Activated CD4-positive, CD25-positive, alpha-beta regulatory T cell treated with anti-CD3 and anti-CD28 coated beads, Interleukin-2, amount 50 U/mL, for 16 hours (primary cell): ENCODE measurements at places on chromosomes 1 and 21.

DNA sequence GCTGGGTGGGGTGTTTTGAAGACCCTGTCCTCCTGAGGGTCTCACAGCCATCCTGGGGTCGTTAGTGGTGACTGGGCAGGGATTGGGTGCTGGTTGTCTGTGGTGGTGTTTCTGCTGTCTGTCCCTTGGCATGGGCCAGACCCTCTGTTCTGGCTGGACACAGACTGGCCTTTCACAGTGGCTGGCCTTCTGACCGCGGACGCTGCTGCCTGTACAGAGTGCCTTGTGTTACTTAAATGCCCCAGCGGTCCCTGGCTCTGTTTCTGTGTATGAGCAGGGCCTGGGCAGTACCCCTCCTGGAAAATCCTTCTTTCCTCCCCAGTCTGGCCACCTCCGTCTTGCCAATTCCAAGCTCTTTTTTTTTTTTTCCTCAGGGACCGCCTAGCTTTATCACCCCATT, 50.9 kb downstream of the SH3BGR start:
- DNase-seq = no peak

DNA sequence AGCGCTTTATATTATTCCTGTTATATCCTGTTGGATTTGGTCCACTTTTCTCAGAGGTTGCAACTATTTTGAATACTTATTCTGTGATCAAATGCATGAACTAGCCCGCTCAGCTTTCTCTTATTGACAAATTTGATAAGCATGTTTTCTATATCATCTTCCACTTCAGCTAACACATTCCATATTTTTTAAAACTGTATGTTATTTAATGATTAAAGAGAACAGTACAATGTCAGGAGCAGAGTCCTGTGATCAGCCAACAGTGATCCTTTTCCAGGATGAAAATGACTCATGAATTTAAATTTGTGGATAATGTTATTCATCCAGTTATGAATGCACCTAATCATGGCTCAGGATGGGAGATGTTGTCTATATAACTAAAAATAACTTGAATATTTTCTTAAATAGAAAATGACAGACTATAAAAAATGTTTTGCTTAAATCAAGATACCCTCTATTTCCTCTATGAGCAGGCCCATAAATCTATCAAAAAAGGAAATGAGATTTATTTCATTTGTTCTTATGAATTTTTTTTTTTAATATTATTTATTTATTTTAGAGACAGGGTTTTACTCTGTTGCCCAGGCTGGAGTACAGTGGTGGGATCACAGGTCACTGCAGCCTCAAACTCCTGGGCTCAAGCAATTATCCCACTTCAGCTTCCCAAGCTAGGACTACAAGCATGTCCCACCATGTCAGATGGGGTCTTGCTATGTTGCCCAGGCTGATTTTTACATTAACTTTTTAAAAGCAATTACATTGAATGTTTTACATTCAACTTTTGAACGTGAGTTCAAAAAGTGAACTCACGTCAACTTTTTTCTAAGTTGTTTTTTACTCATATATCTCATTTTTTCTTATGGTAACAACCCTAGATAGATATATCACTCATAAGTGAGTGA, 12.5 kb downstream of the BPNT1 start:
- no peak for DNase-seq

DNA sequence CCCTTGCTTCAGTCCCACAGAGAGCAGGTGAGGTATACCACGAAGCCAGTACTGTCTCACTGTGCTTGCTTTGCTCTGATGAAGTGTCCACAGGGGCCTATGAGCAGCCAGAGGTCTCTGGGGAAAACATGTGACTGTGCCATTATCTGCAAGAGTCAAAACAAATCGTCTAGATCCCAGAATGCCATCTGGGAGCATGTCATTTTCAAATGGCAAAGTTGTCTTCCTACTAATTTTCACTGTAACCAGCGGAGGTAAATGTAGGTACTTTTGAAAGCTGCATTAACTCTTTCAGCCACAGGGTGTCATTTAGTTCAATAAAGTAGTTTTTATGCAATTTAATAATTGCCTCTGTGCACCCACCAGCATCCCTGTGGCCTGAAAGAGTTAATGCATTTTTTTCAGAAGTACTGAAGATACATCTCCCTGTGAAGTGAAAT, 173.6 kb upstream of the SGIP1 start:
- DNase-seq = no peak

- no peak for DNase-seq
These were observed 89.5 kb downstream of the FNBP1L start for GRCh38 chr1:93537396-93537795.

GRCh38 chr1:228452194-228453021, 34.8 kb upstream of the RNF187 start:
- no peak for DNase-seq

- no peak for DNase-seq
These were observed 105.6 kb upstream of the SLC44A3 start for GRCh38 chr1:94714552-94714951.

DNA sequence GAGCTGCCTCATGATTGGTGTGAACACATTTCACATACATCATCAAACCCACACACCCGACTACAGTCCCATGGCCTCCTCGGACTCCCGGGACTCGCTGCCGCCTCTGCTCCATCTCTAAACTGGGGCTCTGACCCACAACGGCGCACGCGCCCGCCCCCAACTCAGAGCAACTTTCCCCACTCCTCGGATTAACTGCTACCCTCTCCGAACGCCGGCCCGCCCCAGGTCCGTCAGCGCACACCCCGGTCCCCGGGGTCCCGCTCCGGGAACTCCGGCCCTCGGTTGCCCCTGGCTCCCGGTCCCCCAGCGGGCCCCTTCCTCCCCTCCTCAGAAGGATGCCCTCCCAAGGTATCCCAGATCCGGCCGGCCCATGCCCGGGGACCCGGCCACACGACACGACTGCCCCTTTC, 740 bp downstream of the DSTYK start:
- DNase-seq = no peak

- DNase-seq = no peak
These were observed 776 bp upstream of the TNFRSF9 start for GRCh38 chr1:7941437-7941793.

DNA sequence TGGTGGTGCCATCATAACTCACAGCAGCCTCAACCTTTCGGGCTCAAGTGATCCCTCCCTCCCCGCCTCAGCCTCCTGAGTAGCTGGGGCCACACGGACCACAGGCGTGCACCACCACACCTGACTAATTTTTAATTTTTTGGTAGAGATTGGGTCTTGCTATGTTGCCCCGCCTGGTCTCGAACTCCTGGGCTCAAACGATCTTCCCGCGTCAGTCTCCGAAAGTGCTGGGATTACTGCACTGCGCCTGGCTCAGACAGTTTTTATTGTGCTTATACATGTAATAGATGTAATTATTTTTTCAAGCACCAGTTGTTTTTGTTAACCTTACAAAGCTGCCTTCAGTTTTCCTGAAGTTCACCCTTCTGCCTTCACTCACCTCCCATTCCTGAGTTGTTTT, 38.0 kb upstream of the HMGN1 start:
- DNase-seq = no peak

- DNase-seq = no peak
These were observed 49.9 kb upstream of the CLIC4 start for GRCh38 chr1:24695202-24695974.

DNA sequence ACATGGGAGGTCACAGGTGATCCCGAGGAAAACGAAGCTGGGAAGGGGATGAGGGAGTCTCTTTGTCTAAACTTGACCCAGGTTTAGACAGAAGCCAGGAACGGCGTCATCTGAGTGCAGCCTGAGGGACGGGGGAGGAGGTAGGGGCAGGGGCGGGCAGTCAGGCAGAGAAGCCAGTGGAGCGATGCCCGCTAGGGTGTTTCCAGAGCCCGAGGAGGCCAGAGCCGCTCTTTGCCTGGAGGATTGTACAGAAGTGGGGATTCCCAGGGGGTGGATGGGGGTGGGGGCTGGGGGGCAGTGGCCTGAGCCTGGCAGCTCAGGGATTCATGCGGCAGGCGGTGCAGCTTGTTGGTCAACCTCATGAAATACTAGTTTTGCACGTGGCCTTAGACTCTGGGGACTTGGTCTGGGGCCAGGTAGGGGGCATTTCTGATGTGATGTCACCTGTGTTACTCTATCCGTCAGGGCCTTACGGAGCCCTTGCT, 58.4 kb downstream of the VPS26C start:
- no peak for DNase-seq

DNA sequence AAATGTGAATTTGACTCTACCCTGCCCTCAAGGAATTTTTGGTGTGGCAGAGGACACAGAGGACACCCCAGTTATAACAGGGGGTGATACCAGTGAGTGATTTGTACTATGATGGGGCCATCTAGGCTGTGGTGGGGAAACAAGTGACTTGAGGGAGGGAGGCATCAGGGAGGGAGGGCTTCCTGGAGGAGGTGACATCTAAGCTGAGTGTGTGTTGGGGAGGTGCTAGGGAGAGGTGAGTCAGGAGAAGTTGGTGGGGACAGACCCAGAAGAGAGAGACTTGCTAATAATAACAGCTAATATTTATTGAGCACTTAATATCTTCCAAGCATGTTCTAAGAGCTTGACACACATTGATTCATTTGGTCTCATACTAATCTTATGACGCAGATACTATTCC, 19.9 kb upstream of the TTC4 start:
- no peak for DNase-seq

- DNase-seq = no peak
These were observed 41.7 kb upstream of the ANGPTL1 start for GRCh38 chr1:178912597-178912996.

- no peak for DNase-seq
These were observed 8.3 kb downstream of the AURKAIP1 start for GRCh38 chr1:1366699-1367066.

GRCh38 chr1:174964972-174965361, 34.8 kb upstream of the CACYBP start:
- DNase-seq = no peak

- no peak for DNase-seq
These were observed 161.1 kb downstream of the PIGK start for GRCh38 chr1:77057994-77058585.

DNA sequence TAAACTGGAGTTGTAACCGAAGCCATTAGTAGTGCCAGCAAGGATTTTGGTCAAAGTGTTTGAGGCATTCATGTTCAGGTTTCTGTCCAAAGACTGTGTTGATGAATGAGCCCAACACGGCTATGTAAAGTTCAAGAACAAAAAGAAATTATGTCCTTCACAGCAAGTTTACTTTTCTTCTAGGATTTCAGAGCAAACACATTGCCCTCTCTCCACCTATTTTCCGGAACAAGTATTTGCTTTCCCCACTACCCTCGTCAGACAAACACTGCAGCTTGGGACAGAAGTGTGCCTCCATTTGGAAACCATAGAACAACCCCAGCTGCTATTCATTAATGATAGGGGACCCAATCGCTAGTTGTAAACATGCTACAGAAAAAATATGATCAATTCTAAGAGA, 151.4 kb upstream of the C1orf105 start:
- no peak for DNase-seq

GRCh38 chr1:235403593-235403992, 36.4 kb downstream of the TBCE start:
- DNase-seq = no peak

GRCh38 chr1:179190861-179191260, 38.6 kb downstream of the ABL2 start:
- no peak for DNase-seq

DNA sequence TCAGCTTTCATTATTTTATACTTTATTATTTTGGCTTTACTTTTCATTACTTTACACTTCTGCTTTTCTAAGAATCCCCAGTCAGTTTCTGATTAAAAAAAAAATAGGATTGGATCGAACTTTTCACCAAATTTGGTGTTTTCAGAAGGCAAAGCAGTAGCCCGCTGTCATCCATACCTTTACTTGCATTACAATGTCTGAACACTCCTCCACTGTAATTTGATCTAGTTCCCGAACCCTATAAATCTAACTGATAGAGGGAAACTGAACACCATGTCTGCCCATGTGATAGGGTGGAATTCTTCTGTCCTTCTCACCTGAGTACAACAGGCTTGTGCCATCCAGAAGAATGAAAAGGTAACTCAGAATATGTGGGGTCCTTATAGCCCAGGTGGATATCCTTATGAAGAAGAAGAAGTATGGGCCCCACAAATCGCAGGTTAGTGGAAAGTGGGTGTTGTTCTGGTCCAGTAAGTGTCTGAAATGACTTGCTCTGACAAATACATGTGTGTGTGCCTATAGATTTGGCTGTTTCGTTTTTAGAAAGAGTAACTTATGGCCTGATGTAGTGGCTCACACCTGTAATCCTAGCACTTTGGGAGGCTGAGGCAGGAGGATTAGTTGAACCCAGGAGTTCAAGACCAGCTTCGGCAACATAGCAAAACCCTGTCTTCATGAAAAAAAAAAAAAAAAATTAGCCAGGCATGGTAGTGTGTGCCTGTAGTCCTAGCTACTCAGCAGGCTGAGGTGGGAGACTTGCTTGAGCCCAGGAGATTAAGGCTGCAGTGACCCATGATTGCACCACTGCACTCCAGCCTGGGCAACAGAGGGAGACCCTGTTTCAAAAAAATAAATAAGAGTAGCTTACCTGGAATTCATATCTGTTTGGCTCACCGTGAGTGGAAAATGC, 26.6 kb upstream of the CDC14A start:
- DNase-seq = no peak

- DNase-seq = no peak
These were observed 53.4 kb upstream of the IFFO2 start for GRCh38 chr1:19009882-19010321.

GRCh38 chr1:161747801-161748200, 1.8 kb upstream of the DUSP12 start:
- DNase-seq = no peak

- DNase-seq = no peak
These were observed 838 bp downstream of the TTC34 start for GRCh38 chr1:2800664-2801045.

DNA sequence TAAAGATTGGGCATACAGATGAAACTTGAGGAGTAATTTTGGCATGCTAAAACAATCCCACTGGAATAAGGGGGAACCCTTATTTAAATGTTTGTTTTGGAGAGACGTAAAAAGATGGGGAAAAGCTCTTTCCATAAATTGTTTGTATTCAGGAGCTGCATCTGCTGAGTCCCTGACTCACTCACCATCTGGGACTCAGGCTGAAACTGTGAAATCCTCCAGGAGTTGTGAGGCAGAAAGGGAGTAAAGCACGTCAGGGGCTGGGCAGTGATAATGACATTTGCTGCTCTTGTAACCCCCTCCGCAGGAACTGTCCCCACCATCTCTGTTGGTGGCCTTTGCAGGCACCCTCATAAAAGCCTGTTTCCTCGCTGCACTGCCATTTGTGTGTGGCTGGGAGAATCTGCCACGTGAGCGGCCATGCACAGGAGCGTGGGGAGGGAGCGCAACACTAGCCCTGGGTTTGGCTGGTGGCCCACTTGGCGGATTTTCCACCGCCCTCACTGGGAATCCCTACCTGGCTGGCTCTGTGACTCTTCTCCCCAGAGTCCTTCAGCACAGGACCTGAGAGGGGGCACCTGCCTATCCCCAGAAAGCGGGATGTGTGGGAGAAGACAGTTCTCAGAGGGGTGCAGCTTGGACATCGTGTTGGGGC, 45.3 kb downstream of the ZSCAN20 start:
- no peak for DNase-seq

- no peak for DNase-seq
These were observed 60.0 kb downstream of the TCP10L start for GRCh38 chr21:32525282-32525681.

GRCh38 chr1:198641501-198641900, 2.7 kb downstream of the PTPRC start:
- no peak for DNase-seq
